ENCODE measurements at places on chromosomes 7 and 10. TPM values are rescaled to one million over a fixed set of nuclear protein-coding genes. Genes with fewer than 3 reads are reported as not detected.

The PHKG1 gene
- total RNA-seq = 5.5 TPM

The DBF4 gene
- 2.3 TPM for total RNA-seq

The MAT1A gene
- total RNA-seq = not detected

The RADIL gene
- 6.1 TPM for total RNA-seq

The NAT16 gene
- total RNA-seq = not detected

The PRKG1 gene
- 92.9 TPM for total RNA-seq

DNA sequence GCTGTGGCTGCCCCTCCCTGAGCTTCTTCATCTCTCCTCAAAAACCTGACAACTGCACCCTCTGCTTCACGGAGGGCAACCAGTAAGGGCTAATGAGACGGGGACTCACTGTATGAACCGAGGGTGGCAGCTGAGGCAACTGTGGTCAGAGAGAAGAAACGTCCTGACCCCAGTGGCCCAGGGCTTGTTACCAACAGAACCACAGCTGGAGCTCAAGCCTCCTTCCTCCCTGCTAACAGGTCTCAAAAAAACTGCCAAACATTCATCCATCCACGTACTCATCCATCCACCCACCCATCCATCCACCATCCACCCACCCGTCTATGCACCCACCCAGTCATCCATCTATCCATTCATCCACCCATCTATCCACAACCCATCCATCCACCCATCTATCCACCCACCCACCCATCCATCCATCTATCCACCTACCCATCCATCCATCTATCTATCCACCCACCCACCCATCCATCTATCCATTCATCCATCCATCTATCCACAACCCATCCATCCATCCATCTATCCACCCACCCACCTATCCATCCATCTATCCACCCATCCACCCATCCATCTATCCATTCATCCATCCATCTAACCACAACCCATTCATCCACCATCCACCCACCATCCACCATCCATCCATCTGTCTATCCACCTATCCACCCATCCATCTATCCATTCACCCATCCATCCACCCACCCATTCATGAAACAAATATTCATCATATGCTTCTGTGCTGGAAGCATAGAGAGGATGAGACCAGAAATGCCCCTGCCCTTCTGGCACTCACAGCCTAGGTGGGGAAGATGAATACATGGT is 111.7 kb downstream of the PDGFA start:
- DNase-seq = no peak

- DNase-seq = no peak
Measured at GRCh38 chr10:52597189-52597863, 175.3 kb downstream of the MBL2 start.

DNA sequence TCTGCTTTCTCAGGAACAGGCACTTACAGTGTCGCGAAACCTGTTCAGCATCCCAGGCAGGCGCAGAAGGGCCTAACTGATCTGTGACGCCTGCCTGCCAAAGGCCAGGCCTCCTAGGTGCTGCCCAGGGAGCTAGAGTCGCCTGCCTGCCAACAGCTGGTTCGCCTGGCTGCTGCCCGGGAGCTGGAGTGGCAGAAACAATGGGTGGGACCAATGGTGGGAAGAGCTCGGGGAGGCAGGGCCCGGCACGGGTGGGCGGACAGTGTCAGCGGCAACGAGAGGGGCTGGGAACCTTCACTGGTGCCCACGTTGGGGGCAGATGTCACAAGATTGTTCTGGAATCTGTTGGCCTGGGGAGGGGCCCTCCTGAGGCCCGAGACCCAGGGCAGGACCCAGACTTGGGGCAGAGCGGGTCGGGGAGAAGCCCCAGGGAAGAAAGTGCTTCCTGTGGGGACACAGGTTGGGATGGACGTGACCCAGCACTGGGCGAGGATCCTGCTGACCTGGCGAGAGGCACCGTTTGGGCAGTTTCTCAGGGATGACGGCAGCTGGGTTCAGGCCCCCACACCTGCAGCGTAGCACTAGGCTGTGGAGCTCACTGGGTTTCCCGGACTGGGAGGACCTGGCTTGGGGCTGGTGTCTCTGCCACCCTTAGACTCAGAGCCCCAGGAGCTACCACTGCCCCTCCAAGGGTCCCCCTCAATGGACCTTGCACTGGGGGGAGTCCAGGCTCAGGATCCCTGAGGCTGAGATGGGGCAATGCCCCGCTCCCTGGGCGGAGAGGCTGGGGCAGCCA is 181.8 kb downstream of the ELFN1 start:
- DNase-seq = peak; percentile 55

DNA sequence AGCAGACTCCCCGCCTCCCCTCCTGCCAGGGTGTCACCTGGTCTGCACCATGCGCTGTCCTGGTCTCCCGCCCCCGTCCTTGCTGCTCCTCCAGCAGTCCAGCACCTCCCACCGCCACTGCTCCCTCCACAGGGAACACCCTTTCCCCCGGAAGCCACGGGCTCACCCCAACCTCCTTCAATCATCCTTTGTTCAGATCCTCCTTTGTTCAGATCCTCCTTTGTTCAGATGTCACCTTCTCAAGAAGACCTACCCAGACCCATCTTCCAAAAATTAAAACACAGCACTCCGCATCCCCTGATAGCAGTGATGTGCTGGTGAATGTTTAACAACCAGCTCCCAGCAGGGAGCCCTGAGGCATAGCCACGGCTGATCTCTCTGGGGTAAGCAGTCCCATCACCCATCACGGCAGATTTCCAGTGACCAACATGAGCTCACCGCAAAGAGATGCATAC is 237.7 kb downstream of the USP6NL start:
- DNase-seq = no peak

DNA sequence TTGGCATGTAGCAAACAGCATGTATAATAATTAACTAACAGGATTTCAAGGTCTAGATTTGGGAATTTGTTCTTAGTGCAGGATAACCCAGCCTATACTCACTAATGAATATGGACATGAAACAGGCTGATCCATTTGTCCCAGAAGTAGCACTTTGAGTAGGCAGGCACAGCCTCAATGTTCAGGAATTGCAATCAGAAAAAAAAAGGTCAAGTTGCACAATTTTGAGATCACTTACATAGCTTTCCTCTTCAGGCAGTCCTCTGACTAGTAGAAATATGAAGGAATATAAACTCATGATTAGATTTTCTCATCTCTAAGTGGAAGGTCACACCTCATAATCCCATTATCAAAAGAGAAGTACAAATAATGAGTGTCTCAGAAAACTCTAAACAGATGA is 921.4 kb upstream of the CELF2 start:
- DNase-seq = no peak

DNA sequence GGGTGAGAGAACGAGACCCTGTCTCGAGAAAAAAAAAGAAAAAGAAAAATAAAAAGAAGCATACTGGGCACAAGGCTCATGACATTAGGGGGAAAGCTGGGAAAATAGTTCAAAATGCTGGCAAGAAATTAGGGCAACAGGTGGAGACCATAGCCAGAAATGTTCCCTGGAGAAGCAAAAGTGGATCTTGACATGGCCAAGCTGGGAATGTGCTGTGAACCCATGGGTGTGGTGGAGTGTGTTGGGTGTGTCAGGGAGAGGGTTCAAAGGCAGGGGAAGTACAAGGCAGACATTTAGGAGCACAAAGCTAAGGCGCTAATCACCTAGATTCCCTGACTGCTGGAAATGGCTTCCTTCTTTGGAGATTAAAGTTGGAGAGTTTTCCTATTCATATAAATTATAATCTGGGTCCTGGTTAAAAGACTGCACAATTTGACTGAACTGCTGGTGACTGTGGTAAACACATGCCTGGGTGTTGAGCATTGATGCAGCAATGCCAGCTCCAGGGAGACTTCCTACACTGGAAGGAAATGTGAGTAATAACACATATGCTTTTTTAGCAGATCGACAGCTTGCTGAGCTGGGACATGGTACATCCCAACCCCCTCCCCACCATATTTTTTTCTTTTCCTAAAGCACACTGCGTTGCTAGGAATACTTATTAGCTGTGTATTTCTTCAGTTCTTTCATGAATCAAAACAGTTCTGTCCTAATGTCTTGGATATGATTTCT is 70.1 kb upstream of the ARHGAP21 start:
- DNase-seq = no peak

- no peak for DNase-seq
Measured at GRCh38 chr7:72023926-72024325, 388.2 kb downstream of the CALN1 start.

- DNase-seq = peak; percentile 56
Measured at GRCh38 chr10:551373-552252, 137.9 kb downstream of the DIP2C start.

DNA sequence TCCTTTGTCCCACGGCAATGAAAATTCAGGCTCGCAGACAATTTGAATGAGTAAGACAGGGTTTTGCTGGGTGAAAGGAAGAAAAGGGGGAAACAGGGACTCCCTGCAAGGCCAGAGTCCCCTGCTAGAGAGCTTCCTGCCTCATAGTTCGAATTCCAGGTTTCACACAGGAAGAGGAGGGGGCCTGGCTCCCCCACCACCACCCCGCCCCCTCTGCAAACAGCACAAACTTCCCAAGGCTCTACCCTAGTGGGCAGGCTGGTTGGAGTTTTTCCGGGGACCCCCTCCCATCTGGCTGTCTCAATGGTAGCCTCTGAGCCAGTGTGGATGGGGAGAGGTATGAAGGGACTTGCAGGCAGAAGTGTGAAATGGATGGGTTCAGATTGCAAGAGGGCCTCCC is 57.4 kb upstream of the NEBL start:
- DNase-seq = no peak

GRCh38 chr10:71205468-71205867 is 6.9 kb upstream of the UNC5B start:
- no peak for DNase-seq

DNA sequence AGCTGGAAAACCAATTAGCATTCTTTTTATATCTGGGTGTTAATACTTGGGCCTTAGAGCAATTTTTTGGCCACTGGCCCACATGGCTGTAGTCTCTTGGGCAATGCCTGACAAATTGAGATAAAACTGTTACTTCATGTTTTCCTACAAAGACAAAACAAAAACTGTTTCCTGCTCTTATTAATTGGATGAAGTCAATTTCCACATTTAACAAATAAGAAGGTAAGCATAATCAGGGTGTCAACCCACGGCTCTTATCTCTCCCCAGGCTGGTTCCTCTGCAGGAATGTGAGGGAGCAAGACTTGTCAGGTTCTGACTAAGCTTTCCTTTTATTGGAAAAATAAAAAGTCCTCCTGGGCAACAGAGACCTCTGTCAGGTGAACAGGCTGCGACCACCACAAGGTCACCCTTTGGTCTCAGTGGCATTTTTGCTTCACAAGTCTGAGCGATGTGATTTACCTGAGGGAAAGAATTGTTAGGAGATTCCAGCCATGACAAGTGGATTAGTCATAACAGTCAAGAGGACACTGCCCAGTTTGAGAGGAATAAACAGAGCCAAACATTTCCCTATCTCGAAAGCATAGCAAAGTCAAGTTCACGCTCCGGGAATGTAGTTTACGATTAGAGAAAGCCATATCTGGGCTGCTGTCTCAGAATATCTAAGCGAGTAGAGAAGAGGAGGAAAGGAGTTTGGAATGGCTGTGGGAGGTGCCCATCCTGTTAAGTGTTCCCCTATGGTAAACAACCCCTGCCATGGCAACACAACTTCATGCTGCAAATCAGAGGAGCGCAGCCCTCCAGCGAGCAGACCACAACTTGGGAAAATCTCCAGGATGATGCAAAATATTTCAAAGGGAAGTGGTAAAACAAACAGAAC is 144.4 kb downstream of the TES start:
- peak; percentile 88 for DNase-seq

GRCh38 chr7:55594414-55594813 is 22.1 kb upstream of the VOPP1 start:
- no peak for DNase-seq

GRCh38 chr10:93498166-93498565 is 1.8 kb downstream of the CEP55 start:
- DNase-seq = no peak

DNA sequence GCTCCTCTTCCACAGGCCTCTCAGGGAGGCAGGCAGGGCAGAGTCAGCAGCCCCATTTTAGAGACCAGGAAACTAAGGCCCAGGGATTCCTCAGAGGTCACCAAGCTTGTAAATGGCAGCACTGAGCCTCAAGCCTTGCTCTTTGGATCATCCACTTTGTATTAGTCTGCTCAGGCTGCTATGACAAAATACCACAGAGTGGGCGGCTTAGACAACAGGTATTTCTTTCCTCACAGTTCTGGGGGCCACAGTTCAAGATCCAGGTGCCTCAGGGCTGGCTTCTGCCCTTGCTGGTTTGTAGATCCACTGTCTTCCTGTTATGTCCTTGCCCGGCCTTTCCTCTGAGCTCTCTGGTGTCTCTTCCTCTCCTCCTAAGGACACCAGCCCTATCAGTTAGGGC is 151.2 kb downstream of the GRK5 start:
- DNase-seq = peak; percentile 52

DNA sequence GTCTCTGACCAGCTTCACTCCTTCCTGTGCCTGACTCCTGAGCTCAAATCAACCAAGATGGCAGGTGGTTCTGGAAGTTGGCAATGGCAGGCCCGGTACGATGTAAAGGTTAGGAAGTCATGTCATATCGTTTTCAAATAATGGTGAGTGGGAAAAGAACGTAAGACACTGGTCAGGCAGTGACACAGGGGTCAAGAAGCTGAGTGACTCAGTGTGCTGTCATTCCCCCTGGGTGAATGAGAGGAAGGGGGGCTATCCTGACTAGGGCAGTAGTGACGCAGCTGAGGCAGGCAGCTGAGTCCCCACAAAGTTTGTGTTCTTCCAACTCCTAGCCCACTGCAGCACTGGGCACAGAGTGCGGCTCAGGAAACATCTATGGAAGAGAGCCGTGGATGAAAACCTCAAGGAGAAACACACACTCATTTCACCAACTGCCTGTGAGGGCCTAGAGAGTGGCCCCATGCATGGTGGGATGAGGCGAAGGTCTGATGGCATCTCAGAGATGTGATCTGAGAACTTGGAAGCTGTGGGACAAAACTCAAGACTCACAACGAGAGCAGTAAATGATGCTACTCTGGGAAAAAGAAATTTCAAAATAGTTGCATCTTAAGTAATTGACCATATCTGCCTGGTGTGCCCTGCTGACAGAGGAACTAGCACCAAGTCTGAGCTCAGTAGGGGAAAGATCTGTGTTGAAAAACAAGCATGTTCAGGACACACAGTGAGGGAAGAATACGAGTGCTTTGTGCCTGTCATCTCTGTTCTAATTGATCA is 23.2 kb downstream of the CREB3L2 start:
- DNase-seq = peak; percentile 85

- no peak for DNase-seq
Measured at GRCh38 chr7:148738737-148739535, 40.2 kb downstream of the CUL1 start.

DNA sequence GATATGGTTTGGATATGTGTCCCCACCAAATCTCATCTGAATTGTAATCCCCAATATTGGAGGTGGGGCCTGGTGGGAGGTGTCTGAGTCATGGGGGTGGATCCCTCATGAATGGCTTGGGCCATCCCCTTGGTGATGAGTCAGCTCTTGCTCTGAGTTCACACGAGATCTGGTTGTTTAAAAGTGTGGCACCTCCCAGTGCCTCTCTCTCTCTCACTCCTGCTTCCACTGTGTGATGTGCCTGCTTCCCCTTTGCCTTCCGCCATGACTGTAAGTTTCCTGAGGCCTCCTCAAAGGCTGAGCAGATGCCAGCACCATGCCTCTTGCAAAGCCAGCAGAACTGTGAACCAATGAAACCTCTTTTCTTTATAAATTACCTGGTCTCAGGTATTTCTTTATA is 4.8 kb upstream of the GCK start:
- DNase-seq = no peak

Measured in sigmoid colon (tissue), 7 donors.